ENCODE measurements at places on chromosomes 3 and 15.

DNA sequence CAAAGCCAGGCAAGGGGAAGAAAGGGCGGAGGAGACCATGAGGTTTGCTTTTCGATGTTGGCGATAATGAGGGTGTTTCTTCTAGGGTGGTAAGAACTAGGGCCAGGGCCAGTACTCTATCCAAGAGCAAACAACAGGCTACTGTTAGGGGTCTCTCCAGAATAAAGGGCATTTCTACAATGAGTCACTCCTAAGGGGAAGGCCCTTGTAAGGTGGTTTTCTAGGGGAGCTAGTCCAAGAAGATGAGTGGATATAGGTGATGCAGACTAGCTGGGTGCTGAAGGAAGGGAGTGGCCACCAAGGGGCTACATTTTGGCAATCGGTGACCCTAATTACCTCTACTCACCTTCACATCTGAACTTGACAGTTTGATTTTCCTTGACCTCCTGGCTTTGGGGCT, 148.5 kb upstream of the HACD2 start:
- DNase-seq, result no peak

DNA sequence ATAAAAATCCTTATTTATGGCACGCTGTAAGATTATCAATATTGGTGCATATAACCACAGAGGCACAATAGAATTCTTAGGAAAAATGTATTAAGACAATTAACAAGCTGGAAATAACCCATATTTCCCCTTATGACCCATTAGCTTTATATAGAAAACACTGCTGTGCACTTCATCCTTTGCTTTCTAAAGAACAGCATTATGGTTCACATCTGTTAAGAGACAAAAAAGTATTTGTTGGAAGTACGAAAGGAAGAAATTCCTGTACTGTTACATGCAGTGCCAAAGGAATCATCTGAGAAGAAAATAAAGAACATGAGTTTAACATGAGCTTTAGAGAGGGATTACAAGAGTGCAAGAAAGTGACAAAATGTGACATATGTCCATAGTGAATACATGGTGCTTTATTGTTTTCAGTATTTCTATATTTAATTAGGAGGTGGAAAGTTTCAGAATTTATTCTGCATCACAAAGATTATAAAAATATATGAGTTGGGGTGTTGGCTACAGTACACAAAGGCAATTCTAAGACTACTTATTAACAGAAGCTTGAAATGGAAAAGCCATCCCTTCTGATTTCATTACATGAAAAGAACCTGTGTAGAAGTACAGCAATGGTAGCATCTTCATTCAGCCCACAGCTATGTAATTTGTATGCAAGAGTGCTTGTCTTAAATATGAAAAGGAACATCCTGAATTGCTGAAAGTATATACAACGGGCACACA, 6.8 kb downstream of the UBE3A start:
- no peak for DNase-seq

DNA sequence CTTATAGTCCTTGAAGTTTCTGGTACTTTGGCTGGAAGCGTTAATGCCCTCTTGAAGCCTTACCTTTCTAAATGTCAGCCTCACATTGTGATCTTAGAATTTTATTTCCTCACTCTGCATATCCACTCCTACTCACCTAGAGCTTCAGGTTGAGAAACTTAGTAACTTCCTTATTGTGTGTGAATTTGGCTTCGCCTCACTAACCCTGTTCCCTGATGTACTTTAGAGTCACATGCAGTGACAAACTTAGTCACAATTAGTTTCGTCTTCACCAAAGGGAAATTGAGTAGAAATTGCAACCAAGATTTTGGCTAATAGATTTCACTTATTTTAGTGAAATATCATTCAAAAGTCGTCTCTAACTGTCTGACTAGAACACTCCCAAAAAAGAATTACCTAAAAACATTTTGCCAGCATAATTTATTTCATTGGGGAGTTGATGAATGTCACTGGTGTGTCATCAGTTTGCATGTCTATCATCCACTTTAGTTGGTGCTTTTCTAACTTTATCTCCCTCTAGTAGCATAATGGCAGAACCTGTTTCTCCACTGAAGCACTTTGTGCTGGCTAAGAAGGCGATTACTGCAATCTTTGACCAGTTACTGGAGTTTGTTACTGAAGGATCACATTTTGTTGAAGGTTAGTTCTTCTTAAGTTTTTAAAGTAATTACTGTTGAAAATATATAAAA, 960 bp downstream of the MFN1 start:
- DNase-seq, result peak; percentile 33

- no peak for DNase-seq
Observed at GRCh38 chr3:49132437-49133225, at the start of gene LAMB2. Gene LAMB2, minus strand, starts transcription at chr3:49133050. Its CDS starts 183 bp downstream, at chr3:49132867.

- DNase-seq, result no peak
Observed at GRCh38 chr3:33865133-33865532, 66.7 kb downstream of the PDCD6IP start.

DNA sequence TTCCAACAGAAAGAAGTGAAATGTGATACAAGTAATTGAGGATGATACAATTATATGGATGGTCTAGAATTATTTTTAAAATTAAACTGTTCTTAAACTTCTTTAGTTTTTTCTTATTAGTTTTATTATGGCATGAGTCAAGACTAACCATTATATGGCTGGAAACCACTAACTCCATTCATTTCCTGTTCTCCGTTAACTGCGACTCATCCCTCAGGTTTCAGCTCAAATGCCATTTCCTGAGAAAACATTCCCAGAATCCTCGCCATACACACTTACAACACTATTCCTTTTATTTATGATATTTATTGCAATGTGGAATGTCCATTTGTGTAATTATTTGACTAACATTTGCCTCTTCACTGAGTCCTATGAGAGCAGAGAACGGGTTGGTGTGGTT, 394.1 kb downstream of the SOX2 start:
- DNase-seq, result no peak

DNA sequence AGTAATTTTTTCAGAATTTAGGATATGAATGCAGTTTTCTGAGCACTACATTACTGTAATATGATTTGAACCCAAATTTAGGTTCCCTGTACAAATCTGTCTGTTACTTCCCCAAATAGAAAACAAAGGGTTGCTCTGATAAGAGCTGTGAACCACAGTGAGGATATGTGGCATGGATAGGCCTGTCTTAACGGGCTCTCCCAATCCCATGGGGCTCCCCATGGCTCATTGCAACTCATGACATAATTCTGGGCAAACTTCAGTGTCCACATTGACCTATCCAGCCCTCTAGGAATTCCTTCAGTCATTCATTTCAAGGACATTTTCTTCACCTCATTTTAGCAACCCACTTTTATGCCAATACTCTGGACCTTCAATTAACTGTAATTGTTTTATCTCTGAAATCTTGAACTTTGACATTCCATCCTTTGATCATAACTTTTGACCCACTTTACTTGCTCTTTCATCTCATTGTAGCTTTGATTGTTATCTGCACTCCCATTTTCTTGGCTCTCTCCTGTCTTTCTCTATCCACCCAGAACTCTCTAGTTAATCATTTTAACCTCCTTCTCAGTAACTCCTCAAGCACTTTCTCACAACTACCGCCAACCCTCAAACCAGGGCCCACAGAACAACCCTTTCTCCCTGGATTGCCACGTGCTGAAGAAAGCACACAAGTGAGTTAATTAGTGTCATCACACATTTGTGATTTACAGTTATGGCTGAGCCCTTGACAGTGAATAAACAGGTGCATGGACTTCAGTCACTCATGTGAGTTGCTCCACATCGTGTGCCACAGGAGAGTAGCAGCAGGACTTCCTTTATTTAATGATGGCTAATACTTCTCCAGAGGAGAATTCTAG, 94.9 kb upstream of the AADACL2 start:
- DNase-seq, result no peak

DNA sequence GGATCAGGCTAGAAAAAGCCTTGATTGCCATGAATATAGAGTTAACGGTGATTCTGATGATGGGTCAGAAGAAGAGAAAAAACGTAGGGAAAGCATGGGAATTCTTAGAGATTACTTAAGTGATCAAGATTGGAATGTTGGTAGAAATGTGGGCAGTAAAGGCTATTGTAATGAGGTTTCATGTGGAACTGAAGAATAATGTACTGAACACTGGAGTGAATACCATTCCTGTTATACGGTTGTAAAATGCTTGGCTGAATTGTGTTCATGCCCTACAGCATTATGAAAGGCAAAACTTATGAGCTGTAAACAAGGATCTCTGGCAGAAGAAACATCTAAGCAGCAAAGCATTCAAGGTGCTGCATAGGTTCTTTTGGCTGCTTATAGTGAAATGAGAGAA, 414.1 kb upstream of the CBLB start:
- no peak for DNase-seq

DNA sequence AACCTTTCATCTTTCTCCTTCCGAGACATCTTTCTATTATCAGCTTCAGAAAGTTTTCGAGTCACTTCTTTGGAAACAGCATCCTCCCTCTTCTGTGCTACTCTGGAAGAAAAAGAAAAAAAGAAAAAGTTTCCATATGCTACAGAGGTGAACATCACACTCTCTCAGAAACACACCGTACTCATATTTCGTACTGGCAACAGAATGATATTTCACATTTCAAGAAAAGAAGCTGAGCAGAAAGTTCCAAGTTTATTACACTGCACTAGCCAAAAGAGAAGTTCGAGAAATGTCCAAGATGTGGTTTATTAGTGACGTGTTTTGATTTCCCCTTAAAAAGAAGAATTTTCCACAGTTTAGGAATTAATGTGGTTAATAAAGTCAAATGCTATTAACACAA, 6.0 kb downstream of the SSR3 start:
- no peak for DNase-seq

DNA sequence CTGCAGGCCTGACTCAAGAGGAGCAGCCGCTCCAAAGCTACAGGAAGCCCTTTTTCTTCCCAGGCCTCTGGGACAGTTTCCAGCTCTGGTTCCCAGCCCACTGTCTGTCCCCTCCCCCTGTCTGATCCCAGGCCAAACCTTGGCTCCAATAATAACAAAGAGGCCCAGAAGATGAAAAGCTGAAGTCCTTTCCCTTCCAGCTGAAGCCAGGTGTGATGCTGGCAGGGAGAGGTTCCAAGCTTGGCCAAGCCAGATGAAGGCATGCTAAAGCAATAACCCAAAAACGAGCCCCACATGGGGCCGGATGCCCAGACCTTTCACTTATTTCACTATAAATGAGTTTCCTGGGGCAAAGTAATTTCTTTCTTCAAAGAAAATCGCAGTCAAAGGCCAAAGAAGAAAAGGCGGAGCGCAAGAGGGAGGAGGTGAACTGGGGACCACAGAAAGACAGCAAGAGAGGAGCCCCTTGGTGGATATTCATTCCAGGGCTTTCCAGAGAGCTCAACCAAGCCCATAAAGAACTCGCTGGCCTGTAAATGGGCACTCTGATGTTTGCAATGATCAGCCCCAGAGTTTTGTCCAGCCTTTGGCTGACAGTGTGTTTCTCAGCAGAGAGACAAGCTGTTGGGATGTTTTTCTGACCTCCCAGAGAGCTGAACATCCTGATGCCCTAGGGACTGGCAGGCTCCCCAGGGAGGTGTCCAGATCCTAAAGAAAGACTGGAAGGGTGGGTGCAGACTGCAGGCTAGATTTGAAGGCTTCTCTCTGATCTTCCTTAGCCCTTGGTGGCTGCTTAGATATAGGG, 157.6 kb downstream of the UACA start:
- no peak for DNase-seq

DNA sequence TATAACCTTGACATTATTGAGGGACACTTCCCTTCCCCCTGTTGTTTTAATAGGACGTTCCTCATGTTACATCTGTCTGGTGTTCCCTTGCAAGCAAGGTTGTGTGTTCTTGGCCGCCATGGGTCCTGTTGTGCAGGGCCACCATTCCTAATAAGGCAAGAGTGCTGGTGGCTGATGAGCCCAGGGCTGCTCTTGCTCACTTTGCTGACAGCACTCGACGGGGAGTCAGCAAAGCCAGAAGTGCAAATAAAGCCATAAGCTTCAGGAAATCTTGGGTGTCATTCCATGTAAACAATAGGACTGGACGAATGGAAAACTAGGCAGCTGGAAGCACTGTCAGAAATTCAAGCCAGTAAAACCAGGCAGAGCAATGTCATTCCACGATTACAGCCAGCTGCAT, 75.8 kb downstream of the SQOR start:
- DNase-seq, result no peak

- DNase-seq, result no peak
Observed at GRCh38 chr3:191414732-191415131, 46.2 kb upstream of the PYDC2 start.
